ENCODE measurements at places on chromosomes 2 and 18. TPM values are rescaled to one million over a fixed set of nuclear protein-coding genes. Genes with fewer than 3 reads are reported as not detected.

GRCh38 chr2:173851141-173851641 is 114.0 kb downstream of the SP3 start:
- peak; percentile 67 for DNase-seq

Gene TMEM198
- 1.5 TPM for total RNA-seq

DNA sequence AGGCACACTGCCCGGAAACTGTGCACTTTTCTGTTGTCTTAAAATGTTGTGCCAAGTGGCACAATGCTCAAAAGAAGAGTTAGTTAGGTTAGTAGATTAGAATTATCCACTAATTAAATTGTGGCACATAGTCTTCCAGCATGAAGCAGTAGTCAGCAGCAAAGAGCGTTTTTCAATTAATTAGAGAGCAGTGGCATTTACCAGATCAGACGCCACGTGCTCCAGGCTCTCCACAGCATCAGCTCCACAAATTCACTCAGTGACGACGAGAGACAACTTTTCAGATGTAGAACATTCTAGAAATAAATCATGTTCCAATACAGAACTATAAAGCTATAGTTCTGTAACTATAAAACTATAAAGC is 16.4 kb upstream of the RTTN start:
- no peak for DNase-seq

GRCh38 chr18:70732188-70732587 is 443.3 kb downstream of the SOCS6 start:
- DNase-seq, result no peak

Gene NETO1
- total RNA-seq, result 0.47 TPM

- no peak for DNase-seq
Observed at GRCh38 chr2:74528600-74529356, 728 bp downstream of the AUP1 start.

DNA sequence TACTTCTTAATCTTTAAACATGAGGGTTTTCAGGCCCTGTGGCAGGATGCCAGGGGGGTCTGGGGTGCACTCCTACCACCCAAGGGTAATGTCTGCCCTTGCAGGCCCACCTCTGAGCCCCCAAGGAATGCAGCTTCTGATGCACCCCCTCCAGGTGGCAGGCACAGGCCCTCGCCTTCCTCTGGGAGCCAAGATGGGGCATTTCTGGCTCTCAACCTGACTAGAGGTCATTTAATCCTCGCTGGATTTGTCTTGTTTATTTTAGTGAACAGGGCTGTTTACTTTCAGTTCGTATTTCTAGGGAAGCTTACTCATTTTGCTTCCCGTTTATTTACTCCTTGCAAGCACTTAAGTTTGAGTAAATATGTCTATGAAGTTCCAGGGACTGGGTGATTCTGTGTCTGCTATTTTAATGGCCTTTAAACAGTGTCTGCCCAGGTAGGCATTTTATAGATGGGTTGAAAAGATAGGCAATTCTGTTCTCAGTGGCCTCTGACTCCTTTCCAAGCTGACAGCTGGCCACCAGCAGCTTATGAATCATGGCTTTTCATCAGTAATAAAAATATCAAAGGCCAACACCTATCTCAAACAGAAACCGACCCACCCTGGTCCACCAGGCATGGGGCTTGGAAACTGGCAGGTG is 11.1 kb upstream of the DNPEP start:
- DNase-seq, result no peak

DNA sequence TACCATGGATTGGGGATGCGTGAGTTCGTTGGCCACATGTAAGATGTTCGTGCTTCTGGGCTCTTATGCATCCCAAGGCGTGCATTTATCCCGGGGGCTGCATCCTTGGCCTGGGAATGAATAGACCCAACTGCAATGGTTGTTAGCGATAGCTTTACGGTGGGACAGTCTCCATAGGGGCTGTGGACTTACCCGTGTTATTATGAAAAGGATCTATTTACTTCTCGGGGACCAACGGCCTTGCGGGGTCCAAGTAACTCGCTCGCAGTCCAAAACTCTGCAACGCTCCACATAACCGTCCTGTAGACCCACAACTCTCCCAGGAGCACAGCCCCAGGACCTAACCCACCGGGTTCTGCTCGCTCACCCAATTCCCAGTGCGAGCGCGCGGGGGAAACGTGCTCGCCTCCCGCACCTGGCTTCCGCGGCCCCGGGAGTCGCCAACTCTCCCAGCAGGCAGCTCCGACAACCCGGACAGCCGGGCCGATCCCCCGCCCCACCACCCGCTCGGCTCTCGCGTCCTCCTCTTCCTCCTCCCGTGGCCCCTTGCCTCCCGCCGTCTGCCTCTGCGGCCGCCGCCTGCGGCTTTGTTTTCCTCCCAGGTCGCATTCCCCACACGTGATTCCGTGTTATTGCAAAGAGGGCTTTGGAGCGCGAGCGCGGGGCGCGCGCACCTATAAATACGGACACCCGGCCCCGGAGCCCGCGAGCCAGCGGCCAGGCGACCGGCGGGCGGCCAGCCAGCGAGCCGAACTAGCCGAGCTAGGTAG is at the start of gene CABLES1:
Gene CABLES1 (plus strand): TSS at position 706 of the 770 bp plus-strand sequence. CDS start 278 bp downstream, outside the sequence.
- DNase-seq, result peak; percentile 84

Gene CCDC74B
- total RNA-seq, result 2.3 TPM

GRCh38 chr2:231312066-231312465 is 83.4 kb upstream of the B3GNT7 start:
- DNase-seq, result peak; percentile 53

DNA sequence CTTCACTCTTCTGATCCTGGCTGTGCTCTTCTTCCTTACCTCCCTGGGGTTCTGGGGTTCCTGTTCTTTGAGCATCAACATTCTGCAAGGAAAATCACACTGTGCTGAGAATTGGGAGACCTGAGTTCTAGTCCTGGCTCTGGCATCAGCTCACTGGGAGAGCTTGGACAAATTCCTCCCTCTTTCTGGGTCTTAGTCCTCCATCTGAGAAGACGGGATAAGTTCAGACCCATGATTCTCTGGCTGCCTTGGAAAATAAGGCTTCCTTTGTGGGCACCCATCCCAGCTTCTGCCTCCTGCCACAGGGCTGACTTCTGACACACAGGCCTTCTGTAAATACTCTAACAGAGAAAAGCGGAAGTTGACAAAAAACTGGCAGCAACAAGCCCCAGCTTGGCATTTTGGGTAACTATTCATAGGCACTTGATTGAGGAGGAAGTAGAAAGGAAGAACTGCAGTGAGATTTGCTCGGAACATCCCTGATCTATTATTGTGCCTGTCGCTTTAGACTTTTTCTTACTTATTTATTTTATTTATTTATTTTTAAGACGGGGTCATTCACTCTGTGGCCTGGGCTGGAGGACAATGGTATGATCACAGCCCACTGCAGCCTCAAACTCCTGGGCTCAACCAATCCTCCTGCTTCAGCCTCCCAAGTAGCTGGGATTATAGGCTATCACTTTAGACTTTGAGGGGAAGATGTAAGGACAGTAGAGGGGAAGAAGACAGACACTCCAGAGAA is 7.9 kb downstream of the PCBP1 start:
- DNase-seq, result no peak

DNA sequence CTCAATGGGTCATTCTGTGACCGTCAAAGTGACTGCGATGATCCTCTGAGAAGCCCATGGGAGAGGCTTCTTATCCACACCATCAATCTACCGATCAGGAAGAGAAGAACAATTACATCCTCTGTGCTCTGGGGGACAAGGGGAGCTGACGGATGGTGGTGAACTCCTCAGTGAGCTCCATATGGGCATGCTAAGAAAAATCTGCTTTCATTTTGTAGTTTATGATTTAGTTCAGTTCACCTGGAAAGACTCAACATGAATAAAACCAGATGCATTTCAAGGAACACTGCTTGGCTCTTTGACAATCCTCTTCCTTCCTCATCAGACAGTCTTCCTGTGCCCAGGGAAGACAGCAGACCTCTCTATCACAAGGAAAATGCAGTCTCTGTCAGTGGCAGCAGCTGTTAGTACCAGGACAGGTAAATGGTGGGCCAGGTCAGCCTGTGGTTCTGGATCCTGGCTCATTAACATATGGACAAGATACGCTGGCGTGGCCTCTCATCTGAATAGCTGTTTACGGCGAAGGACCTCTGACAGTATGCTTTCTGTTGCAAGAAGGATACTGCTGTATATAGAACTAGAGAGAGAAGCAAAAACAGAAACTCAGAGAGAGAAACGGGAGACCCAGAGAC is 176.9 kb downstream of the BCL2 start:
- DNase-seq, result no peak

DNA sequence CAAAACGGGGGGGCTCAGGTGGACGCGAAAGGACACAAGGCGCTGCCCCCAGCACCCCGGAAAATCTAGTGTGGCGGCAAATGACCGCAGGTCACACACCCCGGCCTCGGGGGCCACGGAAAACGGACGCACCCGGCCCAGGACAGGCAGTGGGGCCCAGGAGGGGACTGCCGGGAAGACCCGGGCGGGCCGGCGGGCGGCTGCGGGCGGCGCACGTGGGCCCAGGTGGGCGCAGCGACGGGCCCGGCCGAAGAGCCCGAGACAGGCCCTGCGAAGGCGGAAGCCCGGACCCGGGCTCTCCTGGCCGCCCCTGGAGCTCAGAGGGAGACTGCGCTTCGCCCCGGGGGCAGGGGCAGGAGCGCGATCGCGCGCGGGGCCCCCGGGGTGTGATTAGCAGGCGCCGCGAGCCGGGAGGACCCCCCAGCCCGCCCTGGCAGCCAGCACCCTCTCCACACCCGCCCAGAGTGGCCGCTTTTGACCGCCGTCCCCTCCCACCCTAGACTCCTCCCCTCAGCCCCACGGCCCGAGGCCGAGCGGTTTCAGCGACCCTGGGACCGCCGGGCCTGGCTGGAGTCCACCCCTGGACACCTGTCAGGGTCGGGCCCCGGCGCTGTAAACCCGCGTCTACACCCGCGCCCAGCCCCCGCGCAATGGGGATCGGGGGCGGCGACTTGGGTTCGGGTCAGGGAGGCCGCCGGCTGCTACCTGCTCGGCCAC is 773 bp downstream of the MBP start:
- DNase-seq, result peak; percentile 87

DNA sequence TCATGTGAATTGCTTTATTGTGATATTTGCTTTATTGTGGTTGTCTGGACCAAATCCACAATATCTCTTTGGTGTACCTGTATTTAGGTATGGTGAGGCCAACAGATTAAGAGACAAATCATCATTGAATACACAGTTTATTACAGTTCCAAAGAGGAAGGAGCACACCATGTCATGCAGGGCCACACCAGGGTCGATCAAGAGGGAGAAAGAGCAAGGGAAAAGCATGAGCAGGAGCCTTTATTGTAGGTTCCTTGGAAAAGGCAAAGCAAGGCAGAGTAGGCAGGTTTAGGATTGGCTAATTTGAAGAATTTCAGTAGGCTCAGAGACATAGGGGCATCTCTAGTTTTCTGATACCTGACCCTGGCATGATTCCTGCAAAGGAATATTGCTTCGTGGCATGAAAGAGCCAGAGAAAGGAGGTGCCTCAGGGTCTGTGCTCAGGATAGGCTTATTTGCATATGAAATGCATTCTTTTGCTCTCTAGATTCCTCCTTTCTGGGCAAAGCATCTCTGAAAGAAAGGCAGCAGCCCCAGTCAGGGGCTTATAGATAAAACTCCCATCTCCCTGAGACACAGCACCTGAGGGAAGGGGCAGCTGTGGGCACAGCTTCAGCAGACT is 214.2 kb upstream of the ERBB4 start:
- DNase-seq, result no peak

GRCh38 chr2:55268288-55268906 is 634 bp downstream of the MTIF2 start:
- no peak for DNase-seq

Gene FZD7
- 31.3 TPM for total RNA-seq

Gene RNU2-63P
- not detected for total RNA-seq

DNA sequence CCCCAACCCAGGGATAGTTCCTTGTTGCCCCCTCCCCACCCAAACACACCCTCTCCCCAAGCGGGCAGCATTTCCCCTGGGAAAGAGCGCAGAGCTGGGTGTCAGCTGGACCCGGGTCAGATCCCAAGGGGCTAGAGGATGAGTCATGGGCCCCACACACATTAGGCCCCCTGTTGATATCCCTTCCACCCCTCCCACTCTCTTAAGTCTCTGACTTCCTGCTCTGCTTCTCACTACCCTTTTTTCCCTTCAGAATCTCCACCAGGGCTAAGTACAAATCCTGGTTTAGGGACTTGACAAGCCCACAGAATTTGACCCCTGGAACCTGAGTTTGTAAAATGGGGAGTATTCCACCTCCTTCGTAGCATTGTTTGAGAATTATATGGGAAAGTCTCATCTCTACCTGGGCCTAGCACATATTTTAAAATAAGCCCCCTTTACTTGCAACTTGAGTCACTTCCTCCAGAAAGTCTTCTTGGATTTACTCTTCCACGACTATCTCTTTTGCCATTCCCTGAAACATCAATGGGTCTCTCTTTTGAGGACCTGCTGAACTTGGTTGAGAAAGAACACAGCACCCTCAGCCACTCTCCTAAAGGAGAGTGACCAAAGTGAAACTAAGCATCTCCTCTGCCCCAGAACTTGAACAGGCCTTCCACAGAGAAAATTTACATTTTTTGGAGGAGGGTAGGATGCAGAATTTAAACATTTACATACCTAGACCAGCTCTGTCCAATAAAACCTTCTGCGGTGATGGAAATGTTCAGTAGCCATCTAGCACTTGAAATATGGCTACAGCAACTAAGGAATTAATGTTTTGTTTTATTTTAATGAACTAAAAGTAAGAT is 4.7 kb downstream of the RTKN start:
- no peak for DNase-seq

Gene SPTBN1
- total RNA-seq, result 250 TPM

- DNase-seq, result no peak
Observed at GRCh38 chr2:25119263-25119662, 49.1 kb downstream of the POMC start.

GRCh38 chr2:24824966-24825882 is 32.0 kb downstream of the CENPO start:
- peak; percentile 64 for DNase-seq

Gene NOP58
- total RNA-seq, result 96.9 TPM

GRCh38 chr2:12637754-12638153 is 79.0 kb upstream of the TRIB2 start:
- no peak for DNase-seq

DNA sequence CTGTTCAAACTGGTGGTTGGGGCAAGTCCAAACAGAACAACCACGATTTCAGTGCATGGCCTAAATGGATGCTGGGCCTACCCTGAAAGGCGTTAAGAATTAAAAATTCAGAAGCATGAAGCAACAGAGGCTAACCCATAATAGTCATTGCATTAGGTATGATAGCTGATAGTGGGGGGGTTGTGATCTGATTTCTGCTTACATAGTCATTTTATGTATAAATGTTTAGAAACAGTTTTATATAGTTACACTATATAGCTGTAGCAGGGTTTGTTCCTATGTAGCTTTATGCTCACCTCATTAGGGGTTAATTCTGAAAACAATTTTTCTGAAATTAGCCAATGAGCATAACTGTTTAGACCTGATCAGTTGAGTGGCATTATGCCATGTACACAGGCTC is 9.6 kb downstream of the TAF1B start:
- DNase-seq, result no peak

GRCh38 chr2:12684471-12684936 is 32.2 kb upstream of the TRIB2 start:
- DNase-seq, result no peak

- no peak for DNase-seq
Observed at GRCh38 chr2:99689145-99689742, 199.4 kb upstream of the REV1 start.
